ENCODE measurements at places on chromosomes 7 and 10. TPM values are rescaled to one million over a fixed set of nuclear protein-coding genes. Genes with fewer than 3 reads are reported as not detected.

The XRCC2 gene
- 3.9 TPM for total RNA-seq

The TMEM178B gene
- 1.3 TPM for total RNA-seq

The OPN1SW gene
- total RNA-seq = not detected

The MIOS gene
- 21.2 TPM for total RNA-seq

The CALML5 gene
- total RNA-seq = not detected

Data from A549 treated with CpdA at 1 μM for 4 hours (cell line).